ENCODE measurements at places on chromosomes 12 and 14. TPM values are rescaled to one million over a fixed set of nuclear protein-coding genes. Genes with fewer than 3 reads are reported as not detected.

SLC17A8 gene
- total RNA-seq, result not detected

GRCh38 chr12:101876861-101877805 lies at the start of gene DRAM1:
TSS of gene DRAM1 (plus strand) at chr12:101877580. CDS start at chr12:101877790, 210 bp downstream.
- peak; percentile 72 for DNase-seq

DNA sequence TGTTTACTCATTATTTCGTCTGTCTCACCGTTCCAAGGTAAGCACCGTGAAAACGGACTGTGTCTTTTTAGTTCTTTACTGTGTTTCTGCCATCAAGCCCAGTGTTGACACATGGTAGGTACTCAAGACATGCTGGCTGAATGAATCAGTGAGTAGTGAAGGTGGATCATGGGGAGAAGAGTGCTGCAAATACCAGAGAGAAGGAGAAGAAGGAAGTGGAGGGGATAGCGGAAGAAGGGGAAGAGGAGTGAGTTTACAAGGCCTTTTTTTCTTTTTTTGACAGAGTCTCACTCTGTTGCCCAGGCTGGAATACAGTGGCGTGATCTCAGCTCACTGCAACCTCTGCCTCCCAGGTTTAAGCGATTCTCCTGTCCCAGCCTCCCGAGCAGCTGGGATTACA lies 54.6 kb downstream of the ETV6 start:
- no peak for DNase-seq

- DNase-seq, result no peak
These were observed 11.5 kb downstream of the NKX2-1 start for GRCh38 chr14:36508418-36509068.

DNA sequence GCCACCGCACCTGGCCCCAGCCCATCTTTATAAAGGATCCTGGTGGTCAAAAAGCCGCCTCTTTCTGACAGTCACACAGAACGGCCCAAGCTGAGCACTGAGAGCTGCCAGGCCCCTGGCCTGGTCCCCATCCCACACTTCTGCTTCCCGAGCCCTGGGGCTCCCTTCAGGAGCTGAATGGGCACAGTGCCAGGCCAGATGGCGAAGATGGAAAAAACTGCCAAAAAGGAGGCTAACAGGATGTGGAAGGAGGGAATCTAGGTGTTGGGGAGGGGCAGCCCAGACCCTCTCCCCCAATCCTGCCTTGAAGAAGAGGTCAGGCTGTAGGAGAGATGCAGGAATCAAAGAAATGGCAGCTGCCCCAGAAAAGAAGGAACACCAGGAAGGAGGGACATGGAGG lies 5.0 kb downstream of the LPAR5 start:
- DNase-seq, result no peak

- DNase-seq, result no peak
These were observed 938 bp upstream of the MAX start for GRCh38 chr14:65103150-65103760.

KRT74 gene
- not detected for total RNA-seq

C14orf132 gene
- total RNA-seq, result 9.5 TPM

C12orf54 gene
- total RNA-seq, result not detected

TFCP2 gene
- total RNA-seq, result 19.7 TPM

PSMA3 gene
- 163 TPM for total RNA-seq

DNA sequence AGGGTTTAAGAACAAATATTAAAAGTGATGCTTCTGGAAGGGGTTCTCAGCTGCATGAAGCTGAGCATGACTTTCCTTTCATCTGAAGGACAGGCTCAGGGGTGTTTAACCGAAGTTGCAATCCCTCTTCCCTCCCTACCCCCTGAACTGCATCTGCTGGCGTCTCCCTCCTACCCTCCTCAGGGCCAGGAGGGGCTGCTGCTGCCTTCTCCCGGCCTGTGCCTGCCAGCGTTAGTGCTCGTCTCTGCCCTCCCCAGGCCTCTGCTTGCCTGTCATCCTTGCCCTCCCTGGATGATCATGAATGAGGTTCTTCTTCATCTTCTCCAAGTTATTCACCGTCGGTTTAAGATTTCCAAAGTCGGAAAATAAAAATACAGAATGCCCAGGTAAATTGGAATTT lies 12.2 kb downstream of the SMOC1 start:
- DNase-seq, result no peak

TEX52 gene
- not detected for total RNA-seq

GRCh38 chr12:12372946-12373722 lies 16.3 kb downstream of the BORCS5 start:
- no peak for DNase-seq

RPL10L gene
- total RNA-seq, result not detected

GRCh38 chr14:23240661-23241060 lies 2.9 kb downstream of the RNF212B start:
- no peak for DNase-seq

CLEC4E gene
- total RNA-seq, result not detected

DNA sequence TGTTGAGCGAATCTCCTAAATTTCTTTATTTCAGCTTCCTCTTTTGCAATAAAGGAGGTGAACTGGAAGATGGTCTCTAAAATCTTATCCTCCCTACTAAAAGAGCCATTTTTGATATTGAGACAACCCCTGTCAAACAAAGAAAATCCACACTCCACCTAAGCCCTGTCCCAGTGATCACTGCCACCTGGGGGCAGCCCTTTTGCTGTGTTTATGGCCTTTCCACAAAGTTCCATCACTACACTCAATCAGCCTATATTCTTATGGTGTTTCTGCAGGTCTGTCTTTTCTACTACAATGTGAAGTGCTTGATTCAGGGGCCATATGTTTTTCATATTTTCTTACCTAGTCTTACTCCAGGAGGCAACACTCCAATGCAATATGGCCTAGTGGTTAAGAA lies 163.7 kb downstream of the BMP4 start:
- DNase-seq, result no peak

MIP gene
- not detected for total RNA-seq

RFX4 gene
- total RNA-seq, result not detected
